Upper lobe of left lung (tissue), 6 donors: ENCODE measurements at places on chromosomes 2 and 18. TPM values are rescaled to one million over a fixed set of nuclear protein-coding genes. Genes with fewer than 3 reads are reported as not detected.

DNA sequence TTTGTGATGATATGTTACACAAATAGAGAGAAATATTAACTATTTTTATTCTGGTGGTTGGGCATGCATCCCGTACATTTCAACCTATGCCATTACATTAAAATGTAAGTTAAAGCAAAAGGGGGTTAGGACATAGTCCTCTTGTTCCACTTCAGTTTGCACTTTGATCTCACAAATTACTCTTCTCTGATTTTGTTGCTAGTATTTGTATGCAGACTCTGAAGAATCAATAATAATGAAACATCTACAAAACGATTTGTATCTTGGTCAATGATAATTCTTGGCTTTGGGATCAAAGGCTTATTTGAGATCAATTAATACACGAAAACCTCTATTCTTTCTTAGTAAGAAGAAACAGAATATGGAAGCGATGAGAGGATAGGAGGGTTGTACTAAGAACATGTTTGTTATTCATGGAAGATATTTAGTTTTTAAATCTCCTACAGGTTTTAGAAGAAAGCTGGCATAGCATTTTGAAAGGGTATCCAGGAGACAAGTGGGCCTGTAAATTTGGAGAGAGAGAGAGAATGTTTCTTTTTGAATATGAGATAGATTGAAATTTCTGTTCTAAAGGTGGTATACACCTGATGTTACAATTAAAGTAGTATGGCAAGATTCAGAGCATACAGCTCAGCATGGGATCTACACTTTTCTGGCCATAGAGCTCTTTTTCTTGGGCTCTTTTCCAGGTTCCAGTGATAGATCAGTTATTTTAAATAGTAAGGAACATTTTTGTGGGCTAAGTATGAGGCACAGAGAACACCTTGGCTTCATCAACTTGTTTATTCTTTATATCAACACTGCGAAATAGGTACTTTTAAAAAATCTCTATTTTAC is 347.9 kb downstream of the PTPRM start:
- no peaks in the 10 kb centered on the region for H3K4me1 ChIP-seq
- H3K4me3 ChIP-seq, result no peak overlapping the region
- H3K36me3 ChIP-seq, result no peaks in the 10 kb centered on the region
- no peak overlapping the region for H3K27ac ChIP-seq
- DNase-seq, result no peak

GRCh38 chr18:22471546-22472131 is 53.9 kb upstream of the CTAGE1 start:
- H3K36me3 ChIP-seq, result no peaks in the 10 kb centered on the region
- peak overlapping the region; percentile 77 for H3K27ac ChIP-seq
- H3K27me3 ChIP-seq, result no peaks in the 10 kb centered on the region
- no peak for DNase-seq
- peaks cover 50% of the 10 kb centered on the region for H3K4me1 ChIP-seq
- H3K4me3 ChIP-seq, result no peak overlapping the region

GRCh38 chr18:44876755-44877154 is 196.1 kb downstream of the SETBP1 start:
- no peak overlapping the region for H3K4me3 ChIP-seq
- DNase-seq, result no peak
- H3K27me3 ChIP-seq, result no peaks in the 10 kb centered on the region
- H3K27ac ChIP-seq, result no peak overlapping the region
- no peaks in the 10 kb centered on the region for H3K36me3 ChIP-seq

GRCh38 chr18:2981212-2981728 is 31.7 kb downstream of the LPIN2 start:
- no peaks in the 10 kb centered on the region for H3K27me3 ChIP-seq
- peaks cover 93% of the 10 kb centered on the region for H3K4me1 ChIP-seq
- H3K36me3 ChIP-seq, result no peaks in the 10 kb centered on the region
- no peak overlapping the region for H3K4me3 ChIP-seq
- H3K27ac ChIP-seq, result peak overlapping the region; percentile 85

- H3K27ac ChIP-seq, result no peak overlapping the region
- no peak for DNase-seq
- H3K27me3 ChIP-seq, result no peaks in the 10 kb centered on the region
Observed at GRCh38 chr2:23002234-23002633, 382.7 kb upstream of the KLHL29 start.

DNA sequence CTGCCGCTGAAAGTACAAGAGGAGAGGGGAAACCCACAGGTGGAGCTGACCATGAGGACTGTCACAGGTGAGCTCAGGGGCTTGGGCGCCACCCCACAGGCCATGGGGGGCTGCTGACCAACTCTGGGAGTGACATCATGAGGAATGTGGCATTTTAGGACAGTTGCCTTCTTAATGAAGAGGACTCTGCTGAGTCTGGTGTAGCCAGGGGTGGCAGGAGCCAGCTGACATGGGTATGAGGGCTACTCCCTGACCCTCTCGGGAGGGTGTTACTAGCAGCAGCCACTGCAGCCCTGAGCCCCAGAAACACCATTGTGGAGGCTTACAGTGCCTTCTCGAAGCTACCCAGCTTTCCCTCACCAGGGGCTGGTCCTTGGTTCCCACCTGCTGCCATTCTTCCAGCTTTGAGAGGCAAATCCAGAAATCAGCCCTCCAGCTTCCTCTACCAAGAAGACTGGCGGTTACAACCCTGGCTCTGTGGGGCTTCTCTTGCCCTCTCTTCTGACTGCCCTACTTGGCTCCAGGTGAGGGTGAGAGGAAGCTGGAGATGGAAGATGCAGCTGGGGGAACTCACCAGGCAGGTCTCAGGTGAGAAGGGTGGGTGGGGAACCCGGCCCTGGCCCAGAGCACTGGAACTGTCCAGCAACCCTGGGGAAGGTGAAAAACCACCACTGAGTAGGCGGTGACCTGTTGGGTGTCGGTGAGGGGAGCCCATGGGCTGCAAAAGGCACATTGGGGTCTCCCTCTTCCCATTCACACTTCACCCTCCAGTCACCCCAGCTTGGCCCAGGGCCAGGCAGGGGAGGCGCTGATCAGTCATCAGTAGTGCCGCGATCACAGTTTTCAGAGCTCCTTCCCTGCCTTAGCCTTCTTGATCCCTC is 98.5 kb downstream of the MCFD2 start:
- no peaks in the 10 kb centered on the region for H3K36me3 ChIP-seq
- peaks cover 30% of the 10 kb centered on the region for H3K4me1 ChIP-seq
- no peak for DNase-seq
- H3K27me3 ChIP-seq, result no peaks in the 10 kb centered on the region
- H3K27ac ChIP-seq, result peak overlapping the region; percentile 48

- peaks cover 5% of the 10 kb centered on the region for H3K4me1 ChIP-seq
- H3K27me3 ChIP-seq, result no peaks in the 10 kb centered on the region
- DNase-seq, result no peak
- no peak overlapping the region for H3K27ac ChIP-seq
- no peak overlapping the region for H3K4me3 ChIP-seq
Observed at GRCh38 chr2:207408086-207408794, 121.5 kb upstream of the CREB1 start.

DNA sequence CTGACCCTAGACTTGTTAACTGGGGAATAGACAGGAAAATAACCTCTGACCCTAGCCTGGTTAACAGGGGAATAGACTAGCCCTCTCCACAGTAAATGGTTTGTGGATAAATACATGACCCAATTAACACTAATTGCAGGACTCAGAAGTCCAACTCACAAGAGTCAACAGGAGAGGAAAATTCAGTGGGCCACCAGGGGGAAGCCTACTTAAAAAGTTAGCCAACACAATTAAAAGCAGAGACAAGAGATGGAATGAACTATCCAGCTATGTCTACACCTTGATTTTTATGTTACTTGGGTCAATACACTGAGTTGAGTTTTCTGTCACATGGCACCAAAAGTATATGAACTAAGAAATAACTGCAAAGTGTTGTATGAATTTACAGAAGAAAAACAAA is 158.8 kb upstream of the SLC39A10 start:
- no peaks in the 10 kb centered on the region for H3K4me1 ChIP-seq
- no peaks in the 10 kb centered on the region for H3K27me3 ChIP-seq
- no peak overlapping the region for H3K27ac ChIP-seq
- no peak overlapping the region for H3K4me3 ChIP-seq
- DNase-seq, result peak; percentile 53
- H3K36me3 ChIP-seq, result no peaks in the 10 kb centered on the region

DNA sequence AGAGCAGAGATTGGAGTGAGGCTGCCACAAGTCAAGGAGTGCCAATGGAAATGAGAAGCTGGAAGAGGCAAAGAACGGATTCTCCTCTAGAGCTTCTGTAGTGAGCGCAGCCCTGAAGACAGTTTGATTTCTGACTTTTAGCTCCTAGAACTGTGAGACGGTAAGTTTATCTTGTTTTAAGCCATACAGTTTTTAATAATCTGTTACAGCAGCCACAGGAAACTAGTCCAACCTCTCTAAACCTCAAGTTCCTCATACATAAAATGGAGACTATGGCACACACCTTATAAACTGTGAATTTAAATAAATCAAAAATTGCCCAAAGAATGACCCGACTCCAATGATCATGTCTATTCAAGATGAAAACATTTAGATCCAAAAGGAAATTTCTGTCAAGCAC is 596.5 kb downstream of the BCL11A start:
- no peak overlapping the region for H3K4me3 ChIP-seq
- H3K27me3 ChIP-seq, result no peaks in the 10 kb centered on the region
- DNase-seq, result no peak
- H3K27ac ChIP-seq, result no peak overlapping the region
- H3K4me1 ChIP-seq, result no peaks in the 10 kb centered on the region

DNA sequence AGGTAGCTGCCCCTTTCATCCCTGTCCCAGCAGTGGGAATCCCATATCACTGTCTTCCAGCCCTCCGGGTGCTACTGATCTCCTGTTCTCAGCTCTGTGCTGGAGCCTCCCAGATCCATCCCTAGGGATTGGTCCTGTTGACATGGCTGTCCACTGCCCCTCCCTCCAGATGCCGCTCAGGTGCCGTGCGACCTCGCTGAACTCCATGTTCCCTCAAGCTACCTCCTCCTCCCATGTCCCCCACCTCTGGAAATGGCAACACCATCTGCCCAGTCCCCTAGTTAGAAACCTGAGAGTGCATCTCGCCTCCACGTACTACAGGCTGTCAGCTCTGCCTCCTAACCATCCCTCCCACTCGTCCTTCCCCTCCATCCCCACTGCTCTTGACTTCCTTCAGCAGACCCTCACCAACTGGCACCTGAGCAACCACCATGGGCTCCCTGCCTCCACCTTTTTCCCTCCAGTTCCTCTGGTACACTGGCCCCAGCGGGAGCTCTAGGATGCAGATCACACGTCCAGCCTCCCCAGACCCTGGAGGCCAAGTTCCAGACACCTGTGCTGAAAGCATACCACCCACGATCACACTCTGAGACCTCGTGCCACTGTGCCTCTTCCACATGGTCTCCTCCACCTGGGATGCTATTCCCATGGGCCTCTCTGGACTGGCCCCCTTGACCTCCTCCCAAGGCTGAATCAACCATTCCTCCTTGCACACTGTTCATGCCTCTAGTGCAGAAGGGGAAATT is 106.8 kb downstream of the KLHL29 start:
- H3K36me3 ChIP-seq, result no peaks in the 10 kb centered on the region
- H3K4me1 ChIP-seq, result no peaks in the 10 kb centered on the region
- DNase-seq, result no peak
- H3K27me3 ChIP-seq, result no peaks in the 10 kb centered on the region

GRCh38 chr2:111912547-111912946 is 14.1 kb downstream of the MERTK start:
- DNase-seq, result no peak
- peaks cover 17% of the 10 kb centered on the region for H3K4me1 ChIP-seq
- no peak overlapping the region for H3K4me3 ChIP-seq
- H3K36me3 ChIP-seq, result no peaks in the 10 kb centered on the region

DNA sequence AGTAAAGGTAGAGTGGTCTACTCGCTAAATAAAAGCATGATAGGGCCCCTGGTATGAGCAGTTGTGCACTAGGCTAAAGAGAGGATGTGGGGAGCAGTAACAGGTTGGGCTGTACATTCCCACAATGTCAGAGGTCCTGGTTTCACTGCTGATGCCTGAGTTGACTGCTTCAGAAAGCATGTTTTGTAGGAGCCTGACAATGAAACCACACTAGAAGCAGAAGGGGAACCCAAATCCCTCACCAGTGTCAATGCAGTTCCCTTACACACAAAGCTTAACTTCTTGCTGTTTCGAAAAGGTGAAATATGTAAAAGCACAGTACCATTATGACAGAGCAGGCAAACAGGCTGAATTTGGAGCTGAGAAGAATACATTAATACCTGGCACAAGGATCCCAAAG is 291.7 kb upstream of the KYNU start:
- no peaks in the 10 kb centered on the region for H3K4me1 ChIP-seq
- DNase-seq, result no peak
- no peaks in the 10 kb centered on the region for H3K36me3 ChIP-seq
- no peak overlapping the region for H3K4me3 ChIP-seq

DNA sequence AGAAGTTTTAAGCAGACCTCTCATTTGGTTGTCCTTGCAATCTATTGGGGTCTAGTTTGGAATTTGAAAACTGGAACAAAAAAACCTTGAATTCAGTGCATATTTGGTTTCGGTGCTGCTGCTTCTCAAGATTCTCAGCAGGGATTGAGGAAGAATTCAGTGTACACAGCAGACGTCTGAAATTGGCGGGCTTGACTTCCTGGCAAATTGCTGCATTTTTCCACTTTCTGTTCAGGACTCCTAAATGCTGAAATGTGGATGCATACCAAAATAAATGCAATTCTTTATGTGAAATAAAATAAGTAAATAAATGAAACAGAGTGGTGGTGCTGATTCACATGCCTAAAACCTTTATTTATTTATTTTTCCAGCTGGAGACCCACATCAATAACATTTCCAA is 332.4 kb upstream of the KYNU start:
- no peak for DNase-seq
- H3K27me3 ChIP-seq, result no peaks in the 10 kb centered on the region
- no peaks in the 10 kb centered on the region for H3K4me1 ChIP-seq
- no peak overlapping the region for H3K27ac ChIP-seq
- H3K36me3 ChIP-seq, result no peaks in the 10 kb centered on the region

GRCh38 chr2:43194121-43194869 is 32.1 kb downstream of the ZFP36L2 start:
- peak overlapping the region; percentile 42 for H3K27ac ChIP-seq
- peaks cover 20% of the 10 kb centered on the region for H3K4me1 ChIP-seq
- no peaks in the 10 kb centered on the region for H3K27me3 ChIP-seq
- H3K36me3 ChIP-seq, result no peaks in the 10 kb centered on the region
- H3K4me3 ChIP-seq, result no peak overlapping the region

DNA sequence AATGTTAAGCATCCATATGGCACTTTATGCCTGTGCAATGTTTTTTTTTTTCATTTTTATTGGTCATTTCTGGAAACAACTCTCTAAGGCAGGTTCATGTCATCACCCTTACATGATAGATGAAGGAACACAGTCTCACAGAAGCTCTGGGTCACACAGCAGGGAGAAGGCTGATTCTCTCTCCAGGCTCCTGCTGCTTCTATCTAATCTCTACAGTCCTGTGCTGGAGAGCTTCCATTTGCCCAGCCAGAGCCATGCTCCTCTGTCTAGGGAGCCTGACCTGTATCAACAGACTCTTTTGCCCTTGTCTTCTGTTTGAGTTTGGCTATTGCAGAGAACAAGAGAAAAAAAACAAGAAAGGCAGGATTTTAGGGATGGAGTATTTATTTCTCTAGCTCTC is 584.8 kb downstream of the MBD2 start:
- H3K27ac ChIP-seq, result no peak overlapping the region
- DNase-seq, result no peak
- H3K27me3 ChIP-seq, result no peaks in the 10 kb centered on the region
- H3K4me1 ChIP-seq, result no peaks in the 10 kb centered on the region

Gene AFF3
- 49.7 TPM for total RNA-seq

Gene DNAH6
- total RNA-seq, result 0.37 TPM

Gene CDH20
- not detected for total RNA-seq

Gene WNT10A
- 0.59 TPM for total RNA-seq

Gene TMEM247
- not detected for total RNA-seq

Gene UGT1A3
- not detected for total RNA-seq

Gene PSMA8
- not detected for total RNA-seq

Gene PRSS56
- not detected for total RNA-seq

Gene DPYSL5
- not detected for total RNA-seq

Gene AQP12B
- total RNA-seq, result not detected
